ENCODE measurements at places on chromosomes 7 and 10.

- DNase-seq = no peak
Observed at GRCh38 chr7:36763132-36763816, 39.0 kb upstream of the AOAH start.

DNA sequence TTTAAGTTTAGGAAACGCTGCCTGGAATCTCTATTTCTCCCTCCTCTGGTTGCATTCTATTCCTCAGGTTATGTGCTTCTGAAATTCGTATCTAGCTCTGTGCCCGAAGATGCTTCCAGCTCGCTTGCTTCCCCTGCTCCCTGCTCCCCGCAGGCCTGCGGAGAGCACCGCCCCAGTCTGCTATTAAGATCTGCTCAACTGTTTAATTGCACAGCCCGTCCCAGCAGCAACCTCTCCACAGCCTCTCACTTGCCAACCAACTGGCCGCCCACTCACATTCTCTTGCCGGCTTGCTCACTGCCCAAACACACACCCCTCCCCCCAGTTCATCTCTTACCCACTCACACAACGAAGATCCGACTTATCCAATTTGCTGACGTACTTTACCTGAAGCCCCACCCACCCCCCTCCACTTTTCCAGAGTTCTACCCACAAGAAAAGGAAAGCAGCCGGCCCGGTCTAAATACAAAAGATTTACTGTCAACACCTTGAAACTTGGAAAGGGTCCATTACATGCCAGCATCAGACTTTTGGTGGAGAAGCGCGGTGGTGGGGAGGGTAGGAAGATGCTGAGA, 167.3 kb upstream of the KLF14 start:
- peak; percentile 98 for DNase-seq

GRCh38 chr10:28503114-28503513, 29.8 kb upstream of the WAC start:
- DNase-seq = peak; percentile 27

DNA sequence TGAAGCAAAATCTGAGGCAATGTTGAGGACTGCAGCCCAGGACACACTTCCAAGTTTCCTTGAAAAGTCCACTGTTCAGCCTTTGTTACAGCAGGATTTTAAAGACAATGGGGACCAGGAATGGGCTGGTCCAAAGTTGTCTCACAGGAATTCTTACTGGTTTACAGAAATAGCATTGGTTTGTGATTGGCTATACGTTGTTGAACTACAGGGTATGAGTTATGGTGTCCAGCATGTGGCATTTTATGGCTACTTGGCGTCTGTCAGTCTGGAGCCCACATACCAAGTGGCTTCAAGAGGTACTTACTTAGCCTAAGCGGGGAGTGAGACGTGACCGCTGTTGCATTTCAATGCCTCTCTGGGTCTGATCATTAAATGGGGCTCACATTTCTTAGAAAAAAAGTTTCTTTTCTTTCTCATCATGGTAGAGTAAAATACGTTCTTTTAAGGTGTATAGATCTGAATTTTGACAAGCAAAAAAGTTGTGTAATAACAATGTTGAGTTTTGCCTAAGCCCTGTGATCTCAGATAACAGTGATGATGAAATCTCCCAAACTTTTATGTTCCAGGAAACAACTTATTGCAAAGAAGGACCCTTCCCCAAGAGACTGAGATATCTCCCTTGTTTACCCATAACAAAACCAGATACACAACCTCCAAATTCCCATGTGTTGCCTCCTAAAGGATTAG, 100.0 kb upstream of the TRIM24 start:
- no peak for DNase-seq

DNA sequence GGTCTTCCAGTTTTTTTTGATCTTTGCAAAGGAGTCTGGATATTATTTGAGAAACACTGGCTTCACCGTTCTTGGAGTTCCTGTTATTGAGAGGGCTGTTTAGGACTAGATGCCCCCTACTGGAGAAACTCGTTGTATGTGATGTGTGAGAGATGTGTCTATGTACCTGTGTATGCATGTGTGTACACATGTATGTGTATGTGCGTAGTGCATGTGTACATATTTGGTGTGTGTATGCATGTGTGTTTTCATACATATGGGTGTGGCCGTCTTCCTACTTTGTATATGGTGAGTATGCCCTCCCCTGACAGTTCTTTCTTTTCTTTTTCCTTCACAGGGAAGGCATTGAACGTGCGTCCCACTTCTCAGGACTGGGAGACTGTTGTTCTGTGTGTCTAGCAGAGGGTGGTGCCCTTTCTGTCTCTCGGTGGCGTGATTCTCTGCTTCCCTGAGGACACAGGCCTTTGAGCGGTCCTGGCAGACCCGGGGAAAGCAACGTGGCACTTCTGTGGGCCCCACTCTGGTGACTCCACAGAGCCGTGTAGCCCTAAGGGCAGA, 3.0 kb upstream of the CALHM3 start:
- peak; percentile 86 for DNase-seq

DNA sequence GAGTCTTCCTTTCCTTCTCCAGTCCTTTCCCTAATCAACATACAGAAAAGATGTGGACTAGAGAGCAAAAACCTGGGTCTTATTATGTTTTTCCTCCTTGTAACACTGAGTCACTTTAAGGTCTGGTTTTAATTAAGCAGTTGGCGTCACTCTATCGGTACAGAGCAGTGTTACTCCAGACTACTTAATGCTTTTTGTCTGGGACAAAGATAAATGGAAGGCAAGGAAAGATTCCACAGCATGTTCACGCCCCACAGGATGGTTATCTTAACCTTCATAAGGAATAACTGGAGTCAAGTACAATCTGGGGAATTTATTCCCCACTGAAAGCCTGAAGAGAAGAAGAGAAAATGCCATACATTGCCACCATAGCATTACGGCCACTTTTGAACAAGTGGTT, 145.7 kb downstream of the ELAPOR2 start:
- peak; percentile 94 for DNase-seq

- DNase-seq = peak; percentile 64
Observed at GRCh38 chr7:116521046-116521664, 3.7 kb upstream of the CAV1 start.

GRCh38 chr7:104923010-104923421, 91.0 kb upstream of the KMT2E start:
- peak; percentile 93 for DNase-seq

DNA sequence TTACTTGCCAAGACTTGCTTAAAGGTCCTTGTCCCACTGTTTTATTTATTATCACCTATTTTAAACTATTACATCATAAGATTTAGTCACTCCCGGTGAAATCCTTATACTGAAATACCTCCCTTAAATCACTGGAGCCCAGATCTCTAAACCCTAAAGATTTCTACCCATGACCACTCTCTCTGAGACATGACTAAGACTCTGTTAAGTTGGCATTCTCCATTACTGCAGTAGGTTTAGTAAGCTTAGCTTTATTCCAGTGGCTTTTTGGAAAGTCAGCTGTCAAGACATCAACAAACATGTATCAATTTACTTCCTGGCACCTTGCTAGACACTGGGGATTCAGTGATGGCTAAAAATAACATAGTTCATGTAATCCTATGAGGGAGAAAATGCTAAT, 874.2 kb downstream of the KCNMA1 start:
- DNase-seq = no peak

GRCh38 chr7:12866207-12866606, 178.8 kb downstream of the ARL4A start:
- DNase-seq = no peak

GRCh38 chr7:75725306-75725705, 13.4 kb downstream of the HIP1 start:
- DNase-seq = no peak

GRCh38 chr10:1362589-1363445, 306.6 kb downstream of the WDR37 start:
- no peak for DNase-seq

DNA sequence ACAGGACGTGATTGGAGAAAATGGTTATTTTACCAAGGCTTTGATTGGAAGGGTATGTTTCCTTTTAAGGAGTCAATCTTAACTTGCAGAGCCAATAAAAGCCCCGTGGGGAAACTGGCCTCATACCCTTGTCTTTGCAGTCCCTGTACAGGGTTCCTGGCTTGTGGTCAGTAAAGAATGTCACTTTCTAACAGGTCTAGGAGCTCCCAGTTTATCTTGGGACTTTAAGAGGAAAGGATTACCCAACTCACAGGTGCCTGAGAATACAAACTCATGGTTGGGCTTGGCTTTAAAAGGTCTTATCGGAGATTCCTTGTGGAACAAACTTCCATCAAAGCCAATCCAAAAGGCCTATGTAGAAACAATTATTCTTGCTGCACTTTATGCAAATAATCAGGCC, 221.8 kb downstream of the PHF14 start:
- no peak for DNase-seq

- no peak for DNase-seq
Observed at GRCh38 chr7:115479448-115479847, 551.1 kb downstream of the TFEC start.

GRCh38 chr7:1124164-1124563, 35.8 kb downstream of the ZFAND2A start:
- peak; percentile 50 for DNase-seq

GRCh38 chr7:16989811-16990413, 108.1 kb upstream of the AGR3 start:
- peak; percentile 90 for DNase-seq

DNA sequence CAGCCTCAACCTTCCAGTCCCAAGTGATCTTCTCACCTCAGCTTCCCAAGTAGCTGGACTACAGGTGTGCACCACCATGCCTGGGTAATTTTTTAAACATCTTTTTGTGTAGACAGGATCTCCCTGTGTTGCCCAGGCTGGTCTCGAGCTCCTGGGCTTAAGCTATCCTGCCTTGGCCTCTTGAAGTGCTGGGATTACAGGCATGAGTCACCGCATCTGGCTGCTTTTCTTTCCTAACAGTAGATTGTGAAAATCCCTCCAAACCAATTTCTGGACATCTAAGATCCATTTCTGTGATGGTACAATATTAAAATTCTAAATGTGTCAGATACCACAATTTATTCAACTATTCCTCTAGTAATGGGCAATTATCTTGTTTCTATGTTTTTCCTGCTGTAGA, 38.7 kb downstream of the RAB18 start:
- DNase-seq = peak; percentile 64

- no peak for DNase-seq
Observed at GRCh38 chr7:32217341-32218153, 147.3 kb upstream of the PDE1C start.

- no peak for DNase-seq
Observed at GRCh38 chr10:126196281-126196680, 192.0 kb downstream of the ADAM12 start.

GRCh38 chr7:73976761-73977618, 51.0 kb upstream of the ELN start:
- peak; percentile 88 for DNase-seq

GRCh38 chr7:40156988-40157387, 22.2 kb downstream of the SUGCT start:
- DNase-seq = no peak

DNA sequence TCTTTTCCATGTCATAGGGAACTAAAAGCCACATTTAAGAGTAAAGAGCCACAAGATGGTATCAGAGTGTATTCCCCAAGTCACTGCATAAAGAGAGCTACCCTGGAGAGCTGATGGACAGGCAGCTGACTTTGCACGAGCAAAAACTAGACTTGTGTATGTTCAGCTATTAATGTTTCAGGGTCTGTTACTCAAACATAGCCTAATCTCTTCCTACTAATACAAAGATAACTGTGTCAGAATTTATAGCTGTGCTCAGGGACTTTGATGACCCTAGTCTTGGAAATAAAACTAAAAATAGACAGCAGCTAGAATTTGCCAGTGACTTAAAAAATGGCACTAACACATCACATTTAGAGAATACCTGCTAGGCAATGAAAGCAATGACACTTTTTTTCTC, 45.5 kb upstream of the LRRTM3 start:
- no peak for DNase-seq

DNA sequence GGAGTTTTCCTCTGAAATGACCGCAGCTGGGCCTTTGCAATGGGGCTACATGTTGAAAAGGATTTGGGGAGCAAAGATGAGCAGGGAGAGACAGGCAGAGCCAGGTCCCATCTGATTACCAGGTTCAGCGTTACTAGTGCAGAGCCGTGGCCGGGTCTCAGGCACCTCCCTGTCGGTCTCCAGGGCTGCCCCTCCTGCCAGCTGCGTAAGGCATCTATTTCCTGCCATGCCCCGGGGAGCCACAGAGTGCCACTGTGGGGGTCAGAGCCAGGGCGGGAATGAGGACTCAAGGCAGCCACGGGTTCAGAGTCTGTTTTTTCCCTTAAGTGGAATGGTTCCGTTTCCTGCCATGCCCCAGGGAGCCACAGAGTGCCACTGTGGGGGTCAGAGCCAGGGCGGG, 382.6 kb upstream of the SHH start:
- no peak for DNase-seq

- DNase-seq = no peak
Observed at GRCh38 chr7:125255810-125256209, 326.2 kb upstream of the POT1 start.

- peak; percentile 38 for DNase-seq
Observed at GRCh38 chr10:104332243-104333031, 5.8 kb downstream of the ITPRIP start.

DNA sequence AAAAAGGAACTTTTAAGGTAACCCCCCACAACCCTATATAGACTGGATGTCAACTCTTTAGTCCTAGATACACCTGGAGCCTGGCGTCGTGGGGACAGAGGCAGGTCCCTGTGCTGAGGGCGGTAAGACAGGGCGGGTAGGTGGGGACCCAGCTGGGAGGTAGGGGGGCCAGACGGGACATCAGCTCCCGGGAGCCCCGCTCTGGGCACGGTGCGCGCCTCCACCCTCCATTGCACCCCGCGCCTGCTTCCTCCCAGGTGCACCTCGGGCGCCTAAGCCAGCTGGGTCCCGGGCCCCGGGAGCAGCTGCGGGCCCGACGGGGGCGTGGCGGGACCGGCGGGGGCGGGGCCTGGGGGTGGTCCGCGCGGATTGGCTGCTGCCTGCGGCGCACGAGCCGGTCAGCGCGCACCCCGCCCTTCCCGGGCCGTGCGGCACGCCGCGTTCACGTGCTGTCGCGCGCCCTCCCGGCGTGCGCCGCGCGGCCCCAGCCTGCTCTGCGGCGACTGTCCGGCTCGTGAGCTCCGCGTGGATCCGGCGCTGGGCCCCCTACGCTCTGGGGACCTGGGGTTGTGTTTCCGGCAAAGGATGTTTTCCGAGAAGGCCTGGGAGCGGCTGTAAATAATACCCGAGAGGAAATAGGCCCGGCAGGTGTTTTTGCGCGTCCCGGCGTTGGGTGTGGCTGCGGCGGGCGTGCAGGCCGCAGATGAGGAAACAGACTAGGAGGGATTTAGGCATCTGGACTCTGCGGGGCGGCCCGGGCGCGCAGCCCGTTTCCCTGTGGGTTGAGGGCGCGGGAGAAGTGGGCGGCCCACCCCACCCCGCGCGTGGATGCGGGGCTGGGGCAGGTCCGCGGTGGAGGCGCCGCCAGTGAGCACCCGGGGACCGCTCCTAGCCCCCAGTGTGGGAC, 39.1 kb upstream of the PFKFB3 start:
- peak; percentile 79 for DNase-seq
